ENCODE measurements at places on chromosomes 7 and 10.

- no peak for DNase-seq
These were observed 39.9 kb downstream of the SLC26A4 start for GRCh38 chr7:107700570-107700969.

- DNase-seq, result no peak
These were observed 10.9 kb downstream of the OR9A2 start for GRCh38 chr7:143015926-143016490.

GRCh38 chr7:133320891-133321290 is 68.0 kb downstream of the EXOC4 start:
- DNase-seq, result no peak

DNA sequence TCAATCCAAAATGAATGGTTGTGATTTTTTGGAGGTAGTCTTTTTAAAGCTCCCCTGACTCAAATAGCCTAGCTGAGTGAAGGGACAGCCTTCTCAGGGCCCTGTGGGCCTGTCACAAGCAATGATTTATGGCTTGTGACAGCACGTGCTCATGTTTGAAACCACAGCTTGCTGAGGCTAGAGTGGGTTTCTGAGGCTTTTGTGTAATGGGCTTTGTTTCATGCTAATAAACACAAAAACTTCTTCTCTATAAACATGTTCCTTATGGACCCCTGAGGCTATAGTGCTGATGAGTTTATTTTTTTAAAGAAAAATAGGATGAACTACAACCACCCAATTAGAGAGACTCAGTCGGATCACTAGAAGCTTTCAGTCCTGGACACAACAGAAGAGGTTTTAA is 36.1 kb upstream of the BET1 start:
- no peak for DNase-seq

GRCh38 chr7:24880886-24881285 is 99.1 kb downstream of the OSBPL3 start:
- no peak for DNase-seq

GRCh38 chr7:101884671-101885596 is 67.5 kb downstream of the CUX1 start:
- DNase-seq, result no peak

GRCh38 chr7:46247664-46248063 is 326.6 kb upstream of the IGFBP3 start:
- no peak for DNase-seq

- DNase-seq, result no peak
These were observed 62.4 kb downstream of the HIBADH start for GRCh38 chr7:27600247-27600646.

- no peak for DNase-seq
These were observed 348.3 kb downstream of the GPR158 start for GRCh38 chr10:25522946-25523608.

DNA sequence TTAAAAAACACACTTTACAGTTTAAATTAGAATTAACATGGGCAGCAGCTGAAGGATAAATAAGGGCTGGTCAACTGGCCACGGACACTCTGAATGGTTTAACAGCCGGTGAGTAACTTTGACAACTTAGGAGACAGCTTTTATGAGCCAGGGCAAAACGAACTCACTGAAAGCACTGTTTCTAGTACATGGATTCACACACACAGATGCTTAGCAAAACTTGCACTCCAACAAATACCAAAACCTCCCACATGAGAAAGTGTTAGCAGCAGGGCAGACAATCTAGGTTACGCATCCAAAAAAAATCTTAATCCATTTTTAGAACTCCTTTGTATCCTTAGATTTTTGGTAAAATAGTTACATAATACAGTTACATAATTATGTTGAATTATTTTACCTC is 486.4 kb downstream of the PHTF2 start:
- DNase-seq, result peak; percentile 23

- DNase-seq, result peak; percentile 85
These were observed 298.6 kb downstream of the REEP3 start for GRCh38 chr10:63819753-63820329.

GRCh38 chr10:9302140-9302746 is 1247.8 kb downstream of the GATA3 start:
- no peak for DNase-seq

GRCh38 chr7:748446-748845 is 21.4 kb upstream of the PRKAR1B start:
- DNase-seq, result no peak

GRCh38 chr10:111392910-111393309 is 316.1 kb downstream of the ADRA2A start:
- no peak for DNase-seq

DNA sequence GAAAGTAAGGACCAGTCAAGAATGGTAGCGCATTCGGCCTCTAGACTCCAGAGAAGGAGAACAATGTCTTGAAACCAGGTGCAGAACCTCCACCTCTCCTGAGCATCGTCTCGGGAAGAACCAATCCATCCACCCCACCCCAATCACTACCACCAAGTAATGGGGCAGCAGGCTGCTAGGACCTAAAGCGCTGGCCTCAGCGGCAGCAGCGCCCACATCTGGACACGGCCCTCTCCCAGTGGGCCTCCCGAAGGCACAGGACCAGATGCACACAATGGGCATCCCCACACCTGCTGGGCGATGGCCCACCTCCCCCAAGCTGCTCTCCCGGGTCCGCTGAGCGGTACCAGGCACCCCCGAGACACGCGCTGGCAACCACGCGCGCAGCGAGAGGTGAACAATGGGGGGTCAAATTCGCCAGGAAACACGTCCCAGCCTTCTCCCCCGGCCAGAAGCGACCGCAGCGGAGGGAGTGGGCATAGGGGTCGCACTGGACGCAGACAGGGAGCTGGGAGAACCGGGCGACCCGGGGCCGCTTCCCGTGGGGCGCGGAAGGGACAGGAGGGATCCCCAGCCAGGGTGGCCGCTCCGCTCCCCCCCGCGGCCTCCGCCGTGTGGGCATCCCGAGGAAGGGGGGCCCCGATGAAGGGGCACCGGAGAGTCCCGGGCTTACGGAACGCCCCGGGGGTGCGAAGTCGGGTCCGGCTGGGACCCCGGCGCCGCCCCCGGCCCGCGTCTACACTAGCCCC is 506 bp downstream of the CTTNBP2 start:
- DNase-seq, result peak; percentile 67

DNA sequence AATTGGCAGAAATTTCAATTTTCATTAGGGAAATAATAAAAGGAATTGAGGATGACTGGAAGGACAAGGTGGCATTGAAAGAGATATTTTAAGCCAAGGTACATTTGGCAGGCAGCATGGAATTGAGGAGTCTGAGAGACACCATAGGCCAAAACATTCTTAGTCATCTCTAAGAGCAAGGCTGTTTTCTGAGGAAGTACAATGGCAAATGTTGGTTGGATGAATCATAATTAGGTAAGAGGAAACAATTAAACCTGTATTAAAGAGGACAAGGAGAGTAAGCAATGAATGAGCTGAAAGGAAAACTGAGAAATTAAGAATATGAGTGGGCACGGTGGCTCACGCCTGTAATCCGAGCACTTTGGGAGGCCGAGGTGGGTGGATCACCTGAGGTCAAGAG is 86.3 kb downstream of the MRPL32 start:
- no peak for DNase-seq

DNA sequence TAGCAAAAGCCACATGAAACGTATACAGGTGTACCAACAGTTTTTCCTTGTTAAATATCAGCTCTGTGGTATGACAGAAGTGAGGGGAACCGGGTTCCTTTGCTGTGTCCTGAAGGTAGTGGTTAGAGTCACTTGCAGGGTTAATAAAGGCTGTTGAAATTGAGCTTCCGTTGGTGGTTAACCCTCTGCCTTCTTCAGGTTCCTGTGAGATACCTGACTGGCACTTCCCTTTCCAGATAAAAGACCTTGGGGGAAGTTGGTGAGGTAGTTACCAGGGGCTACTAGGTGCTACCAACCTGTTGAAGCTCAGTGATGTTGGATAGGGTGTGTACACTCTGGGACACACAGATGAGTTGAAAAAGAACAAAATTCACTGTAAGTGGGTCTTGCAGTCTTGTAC is 384.1 kb downstream of the GATA3 start:
- no peak for DNase-seq

- DNase-seq, result no peak
These were observed 5.3 kb downstream of the GET4 start for GRCh38 chr7:881441-882234.

- no peak for DNase-seq
These were observed 195.4 kb downstream of the SKIDA1 start for GRCh38 chr10:21329995-21330627.

DNA sequence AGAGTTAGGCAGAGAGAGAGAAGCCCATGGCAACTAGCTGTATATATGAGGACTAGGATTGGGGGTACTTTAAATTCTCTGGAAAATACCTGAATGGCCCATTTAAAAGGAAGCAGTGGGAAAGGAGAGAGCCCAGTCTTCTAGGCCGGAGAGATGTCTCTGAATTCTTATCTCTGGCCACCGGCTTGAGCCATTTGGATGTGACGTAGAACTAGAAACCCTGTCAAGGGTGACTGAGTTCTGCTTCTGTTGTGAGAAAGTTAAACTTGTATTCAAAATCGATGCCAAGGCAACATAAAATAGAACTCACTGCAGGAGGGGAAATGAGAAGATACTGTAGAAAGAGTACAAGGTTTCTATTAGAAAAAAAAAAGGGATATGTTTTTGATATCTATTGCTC is 6.3 kb upstream of the GSTK1 start:
- DNase-seq, result no peak

DNA sequence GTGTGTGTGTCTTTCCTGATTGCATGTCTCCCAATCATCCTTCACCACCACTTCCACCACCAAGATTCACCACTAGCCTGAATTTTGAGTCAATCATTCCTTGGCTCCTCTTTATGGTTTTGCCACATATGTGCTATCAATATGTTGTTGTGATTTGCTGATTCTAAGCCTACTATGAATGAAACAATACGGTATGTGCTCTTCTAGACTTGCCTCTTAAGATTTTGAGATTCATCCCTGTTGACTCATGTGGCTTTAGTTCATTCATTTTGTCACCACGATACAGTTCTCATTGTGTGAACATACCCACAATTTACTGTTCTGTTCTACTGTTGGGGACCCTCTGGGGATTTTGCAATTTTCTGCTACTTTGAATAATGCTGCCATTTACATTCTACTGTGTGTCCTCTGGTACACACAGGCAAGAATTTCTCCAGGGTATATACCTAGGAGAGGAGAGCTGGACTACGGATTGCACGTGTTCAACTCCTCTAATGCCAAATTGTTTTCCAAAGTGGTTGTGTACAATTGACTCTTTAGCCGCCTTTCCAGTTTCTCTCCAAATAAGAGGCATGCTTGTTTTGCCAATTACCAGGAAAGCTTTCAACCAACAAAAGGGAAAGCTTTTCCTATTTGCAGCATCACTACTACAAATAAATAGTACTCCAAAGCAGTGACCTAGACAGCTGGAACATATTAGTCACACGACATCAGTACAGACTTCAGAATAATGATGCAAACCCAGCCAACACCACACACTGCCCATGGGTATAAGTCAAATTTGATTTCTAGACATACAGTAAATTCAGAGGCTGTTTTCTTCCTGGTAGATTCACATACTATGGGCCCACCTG is 30.0 kb downstream of the SGMS1 start:
- no peak for DNase-seq

DNA sequence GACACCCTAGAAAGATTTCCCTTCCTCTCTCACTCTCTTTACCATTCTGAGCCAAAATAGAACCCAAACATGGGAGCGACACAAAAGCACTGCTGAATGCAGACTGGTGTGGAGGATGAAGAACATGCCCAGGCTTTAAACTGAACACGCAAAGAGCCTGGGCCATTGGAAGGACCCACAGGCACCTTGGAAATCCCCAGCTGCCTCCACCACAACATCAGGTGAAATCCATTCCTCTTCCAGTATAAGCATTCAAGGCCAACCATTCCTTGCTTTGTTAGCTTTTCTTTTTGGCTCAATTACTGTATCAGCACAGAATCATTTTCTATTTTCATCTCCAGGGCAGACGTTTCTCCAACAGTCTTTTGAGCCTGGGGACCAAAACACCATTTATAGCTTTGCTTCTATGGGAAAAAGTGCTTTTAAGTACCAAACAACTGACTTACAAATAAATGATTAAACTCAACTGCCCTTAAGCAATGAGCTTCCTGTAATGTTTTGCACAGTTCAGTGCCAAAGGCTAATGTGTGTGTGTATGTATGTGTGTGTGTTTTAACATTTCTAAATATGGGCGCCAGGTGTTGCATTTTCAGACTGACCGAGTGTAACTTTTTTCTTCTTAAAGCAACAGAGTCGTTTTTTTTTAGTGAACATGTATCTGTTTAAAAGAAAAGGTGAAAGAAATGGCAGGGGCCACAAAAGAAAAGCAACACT is 16.2 kb upstream of the BLNK start:
- DNase-seq, result no peak

- DNase-seq, result no peak
These were observed 97.6 kb downstream of the SUGCT start for GRCh38 chr7:40232242-40232893.

- DNase-seq, result no peak
These were observed 13.9 kb downstream of the EIF4H start for GRCh38 chr7:74187915-74188675.

DNA sequence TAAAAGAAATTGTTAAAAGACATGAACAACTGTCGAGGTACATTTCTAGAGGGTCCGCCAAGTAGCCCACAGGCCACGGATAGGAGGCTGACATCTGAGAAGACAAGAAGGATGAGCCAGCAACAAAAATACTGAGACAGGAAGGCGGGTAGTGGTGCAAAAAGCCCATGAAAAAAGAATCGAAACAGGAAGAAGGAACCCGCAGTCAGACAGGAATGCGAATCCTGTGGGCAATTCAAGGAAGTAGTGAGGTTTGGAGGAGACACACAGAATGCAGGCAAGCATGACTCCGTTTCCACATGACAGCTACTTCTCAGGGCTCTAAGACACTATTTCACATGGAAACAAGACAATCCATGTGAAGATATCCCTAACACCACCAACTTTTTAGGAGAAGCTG is 125.2 kb downstream of the DOCK4 start:
- DNase-seq, result no peak

DNA sequence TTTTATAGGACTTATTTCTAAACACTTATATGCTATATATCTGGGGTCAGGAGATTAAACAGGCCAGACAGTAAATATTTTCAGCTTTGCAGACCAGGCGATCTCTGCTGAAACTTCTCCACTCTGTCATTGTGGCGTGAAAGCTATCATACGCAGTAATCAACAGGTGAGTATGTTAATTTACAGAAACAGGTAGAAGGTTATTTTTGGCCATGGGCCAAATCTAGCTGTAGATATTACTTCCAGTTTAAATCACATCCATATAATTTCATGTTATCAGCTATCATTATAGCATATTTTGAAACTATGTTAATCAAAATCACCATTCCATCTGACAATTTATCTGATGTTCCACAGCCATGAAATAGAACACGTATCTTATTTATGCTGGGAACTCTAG is 67.8 kb downstream of the GPR37 start:
- no peak for DNase-seq

DNA sequence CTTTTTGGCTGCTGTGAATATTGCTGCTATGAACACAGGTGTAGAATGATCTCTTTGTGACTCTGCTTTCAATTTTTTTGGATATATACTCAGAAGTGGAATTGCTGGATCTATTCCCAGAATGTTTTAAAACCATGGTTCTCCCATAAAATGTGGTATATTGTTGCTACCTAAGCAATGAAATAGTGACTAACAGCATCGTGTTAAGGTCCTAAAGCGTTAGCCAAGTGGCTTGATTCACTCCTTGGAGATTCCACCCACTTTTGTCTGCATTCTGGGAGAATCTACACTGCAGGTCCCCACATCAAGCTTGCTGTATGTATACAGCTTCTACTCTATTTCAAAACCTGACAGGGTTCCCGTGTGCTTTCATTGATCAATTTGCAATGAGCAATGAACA is 105.6 kb downstream of the CDK6 start:
- no peak for DNase-seq

- peak; percentile 60 for DNase-seq
These were observed 7.6 kb upstream of the ORAI2 start for GRCh38 chr7:102425639-102426267.

All from head of caudate nucleus (tissue), 42 donors.